ENCODE measurements at places on chromosomes 16 and 17.
A peak's percentile ranks its signal among the peaks of the same experiment; 100 is the strongest.

GRCh38 chr17:68356949-68357455 is 65.7 kb downstream of the ARSG start:
- no peak for DNase-seq

- DNase-seq, result no peak
Observed at GRCh38 chr17:38896346-38896954, 26.6 kb downstream of the LASP1 start.

GRCh38 chr17:29612404-29613280 is 10.1 kb downstream of the CORO6 start:
- DNase-seq, result no peak

GRCh38 chr16:58577141-58577540 is 52.5 kb downstream of the CNOT1 start:
- DNase-seq, result no peak

DNA sequence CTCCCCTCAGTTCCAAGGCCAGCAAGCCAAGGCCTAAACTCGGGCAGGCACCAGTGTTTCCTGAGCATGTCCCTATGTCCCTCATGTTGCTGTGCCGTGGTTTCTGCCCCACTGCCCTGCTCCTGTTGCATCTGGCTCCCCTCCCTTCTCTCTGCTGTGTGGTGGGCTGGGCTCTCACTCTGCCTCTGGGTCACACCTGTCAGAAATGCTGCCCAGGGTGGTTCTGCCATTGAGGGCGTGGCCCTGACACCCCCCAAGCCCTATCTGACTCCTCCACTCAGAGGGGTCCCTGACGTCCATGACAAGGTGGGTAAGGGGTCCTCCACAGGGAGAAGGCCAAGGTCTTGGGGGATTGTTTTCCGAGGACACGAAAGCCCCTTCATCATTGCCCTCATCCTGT is 9.2 kb upstream of the ITGA3 start:
- DNase-seq, result no peak

- peak; percentile 41 for DNase-seq
Observed at GRCh38 chr17:67157732-67158639, 87.0 kb downstream of the HELZ start.

- no peak for DNase-seq
Observed at GRCh38 chr17:1043601-1044251, 46.8 kb downstream of the TIMM22 start.

GRCh38 chr17:18005496-18005895 is 32.8 kb downstream of the DRC3 start:
- no peak for DNase-seq

DNA sequence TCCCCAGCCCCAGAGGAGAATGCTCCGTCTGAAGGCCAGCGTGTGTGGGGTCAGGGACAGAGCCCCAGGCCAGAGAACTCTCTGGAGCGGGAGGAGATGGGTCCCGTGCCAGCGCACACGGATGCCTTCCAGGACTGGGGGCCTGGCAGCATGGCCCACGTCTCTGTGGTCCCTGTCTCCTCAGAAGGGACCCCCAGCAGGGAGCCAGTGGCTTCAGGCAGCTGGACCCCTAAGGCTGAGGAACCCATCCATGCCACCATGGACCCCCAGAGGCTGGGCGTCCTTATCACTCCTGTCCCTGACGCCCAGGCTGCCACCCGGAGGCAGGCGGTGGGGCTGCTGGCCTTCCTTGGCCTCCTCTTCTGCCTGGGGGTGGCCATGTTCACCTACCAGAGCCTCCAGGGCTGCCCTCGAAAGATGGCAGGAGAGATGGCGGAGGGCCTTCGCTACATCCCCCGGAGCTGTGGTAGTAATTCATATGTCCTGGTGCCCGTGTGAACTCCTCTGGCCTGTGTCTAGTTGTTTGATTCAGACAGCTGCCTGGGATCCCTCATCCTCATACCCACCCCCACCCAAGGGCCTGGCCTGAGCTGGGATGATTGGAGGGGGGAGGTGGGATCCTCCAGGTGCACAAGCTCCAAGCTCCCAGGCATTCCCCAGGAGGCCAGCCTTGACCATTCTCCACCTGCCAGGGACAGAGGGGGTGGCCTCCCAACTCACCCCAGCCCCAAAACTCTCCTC is 10.4 kb downstream of the CX3CL1 start:
- DNase-seq, result no peak

GRCh38 chr17:2705263-2705662 is 6.3 kb downstream of the CLUH start:
- no peak for DNase-seq

DNA sequence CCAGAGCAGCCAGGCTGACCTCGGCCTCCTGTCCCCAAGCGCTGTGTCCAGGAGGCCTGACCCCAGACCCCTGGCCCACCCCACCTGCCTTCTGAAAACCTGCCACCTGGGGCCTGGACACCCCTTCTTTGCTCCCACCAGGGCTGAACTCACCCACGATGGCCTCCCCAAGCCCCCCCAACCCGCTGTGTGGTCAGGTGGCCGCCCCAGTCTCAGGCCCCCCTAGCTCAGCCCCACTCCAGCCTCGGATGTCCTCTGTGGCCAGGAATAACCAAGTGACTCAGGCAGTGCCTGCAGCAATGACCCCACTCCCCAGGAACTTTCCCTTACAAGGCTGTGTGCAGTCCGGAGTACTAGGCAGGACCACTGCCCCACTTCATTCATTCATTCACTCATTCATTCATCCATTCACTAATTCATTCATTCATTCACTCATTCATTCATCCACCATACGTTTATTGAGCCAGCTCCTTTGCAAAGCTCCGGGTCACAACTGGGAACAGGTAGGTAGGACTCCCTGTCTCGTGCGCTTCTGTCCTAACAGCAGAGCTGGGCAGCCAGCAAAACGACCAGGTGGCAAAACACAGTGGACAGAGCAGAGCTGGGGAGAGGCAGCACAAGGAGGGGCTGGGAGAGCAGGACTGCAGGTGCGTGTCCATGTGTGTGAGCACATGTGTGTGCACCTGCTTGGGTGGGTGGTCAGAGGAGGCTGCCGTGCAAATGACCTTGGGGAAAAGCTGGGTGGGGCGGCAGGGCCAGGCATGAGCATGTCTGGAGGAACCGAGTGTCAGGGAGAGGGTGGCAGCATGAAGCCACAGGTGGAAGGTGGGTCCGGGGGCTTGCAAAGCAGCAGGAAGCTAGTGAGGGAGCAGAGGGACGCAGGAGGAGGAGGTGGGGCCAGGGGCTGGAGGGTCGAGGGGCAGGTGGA is 75.8 kb upstream of the CBX4 start:
- DNase-seq, result no peak

DNA sequence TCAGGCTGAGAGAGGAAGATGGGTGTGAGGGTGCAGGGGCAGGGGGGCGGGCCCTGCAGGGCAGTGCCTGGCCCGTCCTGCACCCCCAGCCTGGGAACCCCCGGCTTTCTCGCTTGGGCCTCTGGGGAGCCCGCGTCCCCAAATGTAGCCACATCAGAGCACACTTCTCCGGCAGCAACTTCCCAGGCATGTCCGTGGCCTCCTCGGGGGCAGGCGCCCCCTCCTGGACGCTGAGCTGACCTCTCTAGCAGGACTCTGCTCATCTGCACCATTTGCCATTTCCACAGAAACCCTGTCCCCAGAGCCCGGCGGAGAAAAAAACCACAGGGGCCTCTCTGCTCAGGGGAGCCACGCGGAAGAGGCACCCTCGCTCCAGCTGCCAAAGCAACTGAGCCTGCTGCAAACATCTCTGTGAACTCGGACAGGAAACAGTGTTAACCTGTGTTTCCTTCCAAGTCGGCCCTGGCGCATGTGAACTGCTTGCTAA is 63.4 kb downstream of the KLHDC4 start:
- peak; percentile 44 for DNase-seq

- peak; percentile 9 for DNase-seq
Observed at GRCh38 chr16:54430491-54431030, 144.0 kb upstream of the IRX3 start.

DNA sequence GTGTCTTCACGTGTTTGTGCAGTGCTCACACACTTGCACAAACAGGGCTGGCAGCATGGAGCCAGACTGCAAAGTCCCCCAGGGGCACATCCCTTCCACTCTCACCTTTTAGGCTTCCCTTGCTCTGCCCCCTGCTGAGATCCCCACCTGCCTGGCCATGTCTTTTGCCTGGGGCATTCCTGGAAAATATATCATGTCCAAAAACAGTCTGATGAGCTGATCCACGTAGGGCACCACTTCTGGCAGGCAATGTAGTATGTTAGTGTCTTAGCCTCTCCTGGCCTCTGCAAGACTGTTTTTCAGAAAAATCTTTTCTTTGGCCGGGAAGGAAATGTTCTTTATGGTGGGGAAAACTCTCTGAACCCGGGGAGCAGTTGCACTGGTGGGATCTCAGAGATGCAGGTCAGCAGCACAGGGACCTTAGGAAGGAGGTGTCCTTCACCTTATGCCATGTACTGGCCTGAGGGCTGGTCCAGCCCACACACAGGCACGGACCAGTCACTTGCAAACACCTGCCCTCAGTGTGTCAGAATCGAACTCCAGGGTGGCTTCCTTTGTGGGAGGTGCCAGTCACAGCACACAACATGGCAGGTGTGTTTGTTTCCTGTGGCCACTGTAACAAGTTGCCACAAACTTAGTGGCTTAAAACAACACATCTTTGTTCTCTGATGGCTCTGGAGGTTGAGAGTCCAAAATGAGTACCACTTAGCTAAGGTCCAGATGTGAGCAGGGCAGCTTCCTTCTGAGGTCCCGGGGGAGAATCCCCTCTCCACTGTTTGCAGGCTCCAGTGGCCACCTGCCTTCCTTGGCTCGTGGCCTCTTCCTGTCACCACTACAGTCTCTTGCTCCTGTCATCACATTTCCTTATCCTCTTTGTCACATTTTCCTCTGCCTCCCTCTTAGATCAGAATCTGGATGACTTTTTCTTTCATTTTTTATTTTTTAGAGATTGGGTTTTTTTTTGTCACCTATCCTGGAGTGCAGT is 46.6 kb downstream of the MPRIP start:
- DNase-seq, result no peak

DNA sequence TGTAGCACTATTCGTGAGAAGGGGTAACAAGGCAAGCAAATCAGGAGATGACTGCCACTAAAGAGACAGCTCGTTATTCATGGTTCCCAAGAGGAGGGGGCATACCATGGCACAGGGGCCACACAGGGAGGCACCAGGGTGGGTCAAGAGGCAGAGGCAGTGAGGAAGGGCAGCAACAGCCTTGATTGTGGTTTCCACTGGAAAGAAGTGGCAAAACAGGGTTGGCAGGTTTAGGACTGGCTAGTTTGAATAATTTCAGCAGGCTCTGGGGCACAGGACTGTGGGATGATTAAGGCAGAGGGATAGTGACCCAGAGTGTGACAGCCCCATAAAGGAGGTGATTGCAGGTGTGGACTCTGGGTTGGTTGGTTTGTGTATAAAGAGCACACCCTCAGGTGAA is 188.9 kb downstream of the CBLN1 start:
- DNase-seq, result no peak

GRCh38 chr17:41629826-41630670 is 5.7 kb upstream of the KRT17 start:
- DNase-seq, result peak; percentile 25

- DNase-seq, result no peak
Observed at GRCh38 chr17:67215991-67216421, 29.0 kb downstream of the HELZ start.

GRCh38 chr16:11797957-11798299 is 870 bp upstream of the ZC3H7A start:
- DNase-seq, result no peak

GRCh38 chr16:68792465-68793324 is 50.6 kb upstream of the TANGO6 start:
- DNase-seq, result peak; percentile 54

DNA sequence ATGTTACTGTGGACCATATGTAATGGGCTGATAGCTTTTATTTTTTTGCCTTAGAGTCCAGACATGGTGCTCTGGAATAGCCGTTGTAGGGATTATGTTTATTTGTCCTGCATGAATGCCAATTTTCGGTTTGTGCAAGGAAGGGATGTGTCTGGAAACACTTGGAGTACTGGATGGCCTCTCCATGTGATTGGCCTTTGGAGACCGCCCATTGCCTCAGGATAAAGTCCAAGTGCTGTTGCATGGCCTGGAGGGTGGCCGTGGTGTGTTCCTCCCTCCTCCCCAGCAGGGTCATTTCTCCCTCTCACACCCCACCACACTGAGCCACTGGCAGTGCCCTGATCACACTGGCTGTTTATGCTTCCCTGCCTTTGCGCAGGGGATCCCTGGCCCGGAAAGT is 93.9 kb downstream of the MSI2 start:
- no peak for DNase-seq

DNA sequence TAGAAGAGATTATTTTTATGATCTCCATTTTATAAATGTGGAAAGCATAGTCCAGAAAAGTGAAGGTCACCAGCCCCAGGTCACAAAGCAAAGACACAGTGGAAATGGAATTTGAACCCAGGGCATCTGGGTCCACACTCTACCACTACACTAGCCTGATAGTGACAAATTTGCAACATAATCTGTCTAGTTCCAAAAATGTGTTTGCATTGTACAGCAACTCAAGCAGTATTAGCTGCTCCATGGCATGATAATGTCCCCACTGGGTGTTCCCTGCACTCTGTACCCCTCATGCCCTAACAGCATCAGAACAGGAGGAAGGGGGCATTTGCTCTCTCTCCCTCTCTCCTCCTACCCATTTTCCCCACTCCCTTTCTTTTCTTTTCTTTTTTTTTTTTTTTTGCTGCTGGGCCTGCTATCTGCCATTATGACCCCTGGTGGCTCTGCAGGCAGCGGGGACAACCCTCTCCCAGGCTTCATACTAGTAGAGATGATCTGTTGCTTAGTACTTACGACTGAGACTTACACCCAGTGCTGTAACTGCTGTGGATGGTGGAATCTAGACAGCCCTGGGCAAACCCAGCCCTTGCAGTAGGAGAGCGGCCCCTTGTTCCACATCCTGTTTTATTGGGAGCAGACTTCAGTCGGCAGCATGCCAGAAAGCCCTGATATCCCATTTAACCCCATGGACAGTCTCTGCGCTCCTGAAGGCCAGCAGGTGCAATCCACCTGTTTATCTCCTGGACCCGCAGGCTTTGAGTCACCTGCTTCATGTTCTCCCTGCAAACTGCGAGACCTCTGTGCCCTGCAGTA is 306.3 kb downstream of the SOX9 start:
- no peak for DNase-seq

- DNase-seq, result peak; percentile 97
Observed at GRCh38 chr17:75783069-75783783, 1.4 kb upstream of the UNK start.

GRCh38 chr16:86986136-86986535 is 331.1 kb downstream of the C16orf95 start:
- no peak for DNase-seq

GRCh38 chr16:21614896-21615295 is 15.5 kb downstream of the METTL9 start:
- DNase-seq, result no peak

Data from MV-4-11 (cell line).